ENCODE measurements at places on chromosomes 1 and 21. TPM values are rescaled to one million over a fixed set of nuclear protein-coding genes. Genes with fewer than 3 reads are reported as not detected.

GRCh38 chr1:60170709-60171108 lies 97.1 kb upstream of the C1orf87 start:
- DNase-seq: no peak

DNA sequence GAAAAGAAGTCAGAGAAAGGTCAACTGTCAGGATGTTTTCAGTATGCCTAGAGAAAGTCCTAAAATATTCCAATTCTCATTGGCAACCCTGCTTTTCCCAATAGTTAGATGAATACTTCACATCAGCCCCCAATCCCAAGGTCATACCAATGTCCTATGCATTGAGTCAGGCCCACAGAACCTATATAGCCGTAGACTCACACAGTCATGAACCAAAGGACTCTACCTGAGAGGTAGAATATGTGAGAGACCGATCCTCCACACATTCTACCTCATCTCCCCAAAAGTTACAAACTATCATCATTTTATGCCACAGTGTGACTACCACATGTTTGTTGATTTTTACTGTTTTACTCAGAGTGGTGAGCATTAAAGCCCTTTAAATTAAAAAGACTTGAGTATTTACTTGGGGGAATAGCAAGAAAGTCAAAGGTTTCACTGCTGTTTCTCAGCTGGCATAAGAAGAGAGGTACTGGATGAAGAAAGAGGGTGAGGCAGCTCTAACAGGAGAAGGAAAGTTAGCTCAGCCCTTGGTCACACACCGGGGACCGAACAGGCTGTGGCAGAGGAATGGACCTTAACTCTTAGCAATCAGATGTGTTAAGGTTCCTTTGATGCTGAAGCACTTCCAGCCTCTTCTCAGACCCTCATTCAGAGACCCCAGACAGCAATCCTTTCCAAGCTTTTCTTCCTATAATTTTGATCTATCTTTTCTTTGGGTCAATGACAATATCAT lies 937 bp downstream of the CD48 start:
- DNase-seq: no peak

- no peak for DNase-seq
Measured at GRCh38 chr1:25668931-25669573, 52.5 kb downstream of the MAN1C1 start.

DNA sequence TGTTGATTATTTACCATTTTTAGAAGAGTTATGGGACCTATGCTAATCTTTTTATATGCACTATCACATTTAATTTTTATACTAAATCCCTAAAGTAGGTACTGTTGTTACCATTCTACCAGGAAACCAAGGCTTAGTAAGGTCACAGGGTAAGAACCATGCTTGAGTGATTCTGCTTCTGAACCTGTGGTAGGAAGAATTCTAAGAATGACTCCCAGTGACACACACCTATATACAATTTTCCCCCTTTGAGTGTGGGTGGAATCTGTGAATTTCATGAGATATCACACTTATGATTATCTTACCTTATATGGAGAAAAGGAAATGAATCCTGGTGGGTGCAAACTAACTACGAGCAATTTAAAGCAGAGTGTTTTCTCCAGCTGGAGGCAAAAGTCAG lies 391.0 kb downstream of the USH2A start:
- no peak for DNase-seq

Gene KDM5B
- total RNA-seq: 163 TPM

Gene OR10K1
- not detected for total RNA-seq

Gene ARHGAP30
- total RNA-seq: 15.6 TPM
